Kidney glomerular epithelial cell (primary cell): ENCODE measurements at places on chromosomes 4 and X.

DNA sequence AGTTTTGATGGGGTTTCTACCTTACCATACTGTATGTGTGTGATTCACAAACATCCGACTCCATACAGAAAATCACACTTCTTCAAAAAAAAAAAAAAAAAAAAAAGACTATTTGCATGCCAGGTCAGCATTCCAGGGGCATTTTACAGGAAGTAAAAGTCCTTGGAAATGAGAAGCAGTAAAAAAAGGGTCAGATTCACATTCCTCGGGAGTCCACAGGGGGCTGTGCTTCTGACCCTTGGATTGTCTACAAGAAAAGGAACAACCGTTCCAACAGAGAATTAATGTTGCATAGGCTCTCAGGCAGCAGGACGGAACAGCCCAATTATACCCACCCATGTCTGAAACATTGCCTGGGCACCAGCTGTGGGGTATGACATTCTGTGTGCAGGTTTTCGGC is 290.3 kb downstream of the LDB2 start:
- no peak for DNase-seq

DNA sequence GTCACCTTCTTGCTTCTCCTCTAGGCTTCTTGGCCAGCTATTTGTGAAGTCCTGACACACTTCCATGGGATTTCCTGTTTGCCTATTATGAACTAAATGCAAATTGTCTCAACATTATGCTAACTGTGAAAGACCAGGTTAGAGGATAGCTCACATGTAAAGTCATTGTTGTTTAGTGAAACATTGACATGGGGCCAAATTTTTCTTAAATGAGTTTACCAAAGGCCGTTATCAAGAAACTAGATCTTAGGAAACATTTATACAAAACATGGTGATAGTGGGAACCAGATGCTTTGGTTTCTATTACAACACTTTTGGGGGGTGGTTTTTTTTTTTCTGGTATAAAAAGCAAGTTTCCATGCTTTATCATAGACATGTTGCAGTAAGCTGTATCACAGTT is 466.8 kb upstream of the FAM241A start:
- no peak for DNase-seq

DNA sequence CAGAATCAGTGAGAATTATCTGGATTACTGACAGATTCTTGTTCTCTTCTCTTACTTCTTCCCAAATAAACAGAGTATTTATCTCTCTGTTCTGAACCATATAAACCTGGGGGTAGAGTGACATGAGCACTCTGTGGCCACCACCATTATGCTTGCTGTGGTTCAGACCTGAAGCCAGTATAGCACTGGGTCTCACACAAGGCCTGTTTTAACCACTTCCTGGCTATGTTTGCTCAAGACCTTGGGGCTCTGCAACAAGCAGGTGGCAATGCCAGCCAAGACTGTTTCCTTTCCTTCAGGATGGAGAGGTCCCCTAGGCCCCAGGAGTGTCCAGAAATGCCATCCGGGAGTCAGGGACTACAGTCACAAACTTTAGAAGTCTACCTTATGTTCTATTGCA is 21.7 kb upstream of the HEPH start:
- no peak for DNase-seq

- no peak for DNase-seq
These were observed 63.2 kb downstream of the PHEX start for GRCh38 chrX:22095286-22095685.

- no peak for DNase-seq
These were observed 573.2 kb downstream of the CENPC start for GRCh38 chr4:66972087-66972486.

DNA sequence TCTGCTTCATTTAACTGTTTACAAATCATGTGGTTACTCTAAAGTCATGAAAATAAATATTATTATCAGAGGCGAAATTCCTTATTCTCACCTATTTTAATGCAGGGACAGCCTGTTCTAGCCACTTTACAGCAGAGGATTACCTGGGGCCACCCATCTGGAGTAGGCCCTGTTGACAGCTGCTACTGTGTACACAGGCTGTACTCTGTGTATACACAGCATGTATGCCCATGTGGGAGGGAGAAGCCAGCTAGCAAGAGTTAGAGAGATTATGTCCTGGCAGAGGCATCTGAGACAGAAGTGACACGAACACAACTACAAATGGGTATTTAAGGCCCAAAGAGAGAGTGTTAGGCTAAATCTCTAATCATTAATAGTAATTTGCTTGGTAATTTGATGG is 62.1 kb downstream of the GPRIN3 start:
- no peak for DNase-seq

GRCh38 chrX:101117701-101118100 is 19.7 kb downstream of the CENPI start:
- DNase-seq: no peak

DNA sequence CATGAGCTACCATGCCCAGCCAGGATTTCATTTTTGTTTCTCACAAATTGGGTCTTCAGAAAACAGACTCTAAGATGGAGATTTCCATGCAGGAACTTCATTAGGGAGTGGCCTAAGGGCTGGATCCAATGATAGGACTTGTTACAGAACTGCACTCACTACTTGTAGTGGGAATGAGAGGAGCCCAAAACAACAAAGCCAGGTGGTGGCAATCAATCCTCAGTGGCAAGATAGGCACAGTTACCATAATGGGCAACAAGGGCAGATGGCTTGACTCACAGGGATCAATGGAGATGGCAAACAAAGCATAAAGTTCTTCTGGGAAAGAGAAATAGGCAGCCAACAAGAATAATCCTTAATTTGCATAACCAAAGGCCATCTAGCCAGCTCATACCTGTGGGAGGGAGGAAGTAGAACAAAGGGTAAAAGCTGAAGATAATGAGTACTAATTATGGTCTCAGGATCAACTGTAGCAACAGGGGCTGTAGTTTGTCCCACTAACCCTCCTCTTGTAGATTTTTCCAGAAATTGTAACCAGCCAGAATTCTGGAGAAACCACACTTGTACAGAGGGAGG is 72.8 kb upstream of the MAPK10 start:
- no peak for DNase-seq

DNA sequence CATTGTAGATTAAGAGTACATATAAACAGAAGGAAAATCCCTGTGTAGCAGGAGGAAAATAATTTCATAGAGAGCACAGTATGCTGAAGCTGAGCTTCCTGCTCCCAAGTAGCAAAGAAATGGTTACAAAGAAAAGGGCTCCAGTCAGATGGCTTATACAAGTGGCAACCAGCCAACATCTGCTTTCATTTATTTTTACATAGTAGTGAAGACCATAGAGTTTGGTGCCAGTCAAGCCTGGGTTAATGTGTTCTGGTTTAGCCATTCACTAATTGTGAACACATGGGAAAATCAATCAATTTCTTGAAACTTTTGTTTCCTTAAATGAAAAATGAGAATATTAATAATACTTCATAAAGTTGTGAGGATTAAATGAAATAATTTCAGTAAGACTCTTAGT is 111.3 kb upstream of the ELOVL6 start:
- no peak for DNase-seq

DNA sequence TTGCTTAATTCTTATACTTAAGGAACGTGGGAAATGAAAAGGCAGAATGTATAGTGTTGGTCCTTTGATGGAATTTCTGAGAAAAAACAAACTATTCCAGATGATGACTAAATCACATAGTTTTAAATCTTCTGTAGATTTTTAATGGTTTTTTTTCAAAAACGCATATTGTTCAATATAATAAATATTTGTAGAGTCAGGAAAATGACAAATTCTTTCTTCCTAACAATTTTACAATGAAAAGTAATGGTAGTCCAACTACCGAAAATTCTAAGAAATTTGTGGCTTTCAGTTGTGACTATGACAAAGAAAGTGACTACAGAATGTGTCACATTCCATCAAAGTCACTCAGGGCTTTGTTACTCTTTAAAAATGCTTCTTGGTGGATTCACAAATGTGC is 164.8 kb upstream of the PITX2 start:
- DNase-seq: no peak

GRCh38 chr4:69994782-69995181 is 984 bp upstream of the STATH start:
- DNase-seq: no peak

- no peak for DNase-seq
These were observed 7.8 kb upstream of the INTS6L start for GRCh38 chrX:135512508-135513129.

GRCh38 chr4:108620933-108621905 is 843 bp downstream of the RPL34 start:
- no peak for DNase-seq

DNA sequence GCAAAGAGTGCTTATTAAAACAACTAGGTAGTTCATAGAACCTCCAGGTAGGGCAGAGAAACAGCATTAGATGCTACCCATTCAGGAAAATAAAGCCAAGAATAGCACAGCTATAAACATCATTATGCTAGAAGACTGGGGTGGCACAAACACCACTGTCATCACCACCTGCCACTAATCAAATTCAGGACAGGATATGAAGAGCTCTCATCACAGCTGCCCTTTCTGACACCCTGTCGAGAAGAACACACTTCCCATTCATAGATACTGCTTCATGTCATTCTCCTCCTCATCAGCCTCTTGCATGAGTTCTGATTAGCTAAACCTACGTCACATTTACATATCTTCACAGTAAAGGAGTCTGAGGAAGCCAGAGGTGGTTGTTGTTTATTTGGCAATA is 692.3 kb upstream of the HS3ST1 start:
- DNase-seq: no peak

DNA sequence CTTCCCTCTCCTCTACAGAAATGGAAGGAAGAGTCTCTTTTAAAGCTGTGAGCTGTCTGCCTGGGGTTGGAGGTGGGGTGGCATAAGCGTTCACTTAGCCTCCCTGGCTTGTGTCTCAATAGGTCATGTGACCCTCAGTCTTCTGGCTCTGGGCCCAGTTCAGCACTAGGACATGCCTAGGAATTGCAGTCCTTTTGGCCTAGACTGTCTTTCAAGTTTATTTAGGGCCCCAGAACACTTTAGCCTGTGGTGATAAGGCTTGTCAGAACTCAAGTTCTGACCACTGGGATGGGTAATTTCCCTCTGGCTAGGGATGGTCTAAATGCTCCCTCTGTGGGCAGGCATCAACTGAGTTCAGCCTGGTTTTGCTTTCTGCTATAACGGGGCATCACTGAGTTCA is 34.3 kb upstream of the ARMCX4 start:
- no peak for DNase-seq

GRCh38 chr4:120824946-120825345 is 97.6 kb downstream of the PRDM5 start:
- no peak for DNase-seq

- DNase-seq: no peak
These were observed 98.7 kb upstream of the CCSER1 start for GRCh38 chr4:90028460-90028859.

GRCh38 chr4:81142744-81143143 is 72.3 kb downstream of the PRKG2 start:
- no peak for DNase-seq

DNA sequence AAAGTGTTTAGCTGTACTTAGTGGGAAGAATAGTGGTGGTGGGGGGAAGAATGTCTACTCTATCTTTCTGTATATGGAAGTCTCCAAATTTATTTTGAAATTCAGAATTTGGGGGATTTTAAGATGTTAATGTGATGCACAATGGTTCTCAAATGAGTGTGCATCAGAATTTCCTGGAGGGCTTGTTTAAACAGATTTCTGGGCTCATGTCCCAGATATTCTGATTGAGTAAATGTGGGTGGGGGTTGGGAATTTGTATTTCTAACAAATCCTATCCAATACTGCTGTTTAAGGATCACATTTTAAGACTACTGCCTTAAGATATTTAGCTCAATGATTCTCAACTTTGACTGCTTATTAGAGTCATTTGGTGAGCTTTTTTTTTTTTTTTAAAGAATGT is 15.1 kb upstream of the INTS6L start:
- no peak for DNase-seq

GRCh38 chrX:129239371-129239770 is 283.9 kb downstream of the SMARCA1 start:
- no peak for DNase-seq

GRCh38 chr4:88775529-88775928 is 77.9 kb upstream of the NAP1L5 start:
- DNase-seq: no peak

GRCh38 chrX:137031517-137032340 is 2.1 kb downstream of the GPR101 start:
- peak; percentile 48 for DNase-seq

DNA sequence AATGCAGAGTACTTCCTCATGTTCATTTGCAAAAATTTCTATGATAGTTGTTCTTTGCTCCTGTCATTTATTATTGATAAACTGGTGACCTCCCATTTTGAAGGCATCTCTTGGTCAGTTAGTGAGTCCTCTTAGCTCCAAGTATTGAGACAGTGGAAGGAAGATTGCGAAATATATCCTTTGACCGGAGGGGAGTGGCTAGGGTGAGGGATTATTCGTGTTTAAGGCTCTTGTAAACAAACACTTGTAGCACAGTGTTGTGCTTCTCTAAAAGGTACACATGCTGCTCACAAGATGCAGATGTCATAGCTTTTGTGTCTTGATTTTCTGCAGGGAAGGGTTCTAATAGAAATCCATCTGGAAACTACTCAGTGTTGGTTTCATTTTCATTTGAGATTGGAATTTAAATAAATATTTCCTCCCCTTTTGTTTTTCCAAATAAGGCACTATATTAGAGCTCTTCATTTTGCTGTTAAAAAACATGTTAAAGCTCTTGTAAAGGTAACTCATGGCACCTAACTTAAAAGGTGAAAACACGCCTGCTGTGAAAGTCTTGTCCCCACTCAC is 21.8 kb downstream of the TXLNG start:
- no peak for DNase-seq

DNA sequence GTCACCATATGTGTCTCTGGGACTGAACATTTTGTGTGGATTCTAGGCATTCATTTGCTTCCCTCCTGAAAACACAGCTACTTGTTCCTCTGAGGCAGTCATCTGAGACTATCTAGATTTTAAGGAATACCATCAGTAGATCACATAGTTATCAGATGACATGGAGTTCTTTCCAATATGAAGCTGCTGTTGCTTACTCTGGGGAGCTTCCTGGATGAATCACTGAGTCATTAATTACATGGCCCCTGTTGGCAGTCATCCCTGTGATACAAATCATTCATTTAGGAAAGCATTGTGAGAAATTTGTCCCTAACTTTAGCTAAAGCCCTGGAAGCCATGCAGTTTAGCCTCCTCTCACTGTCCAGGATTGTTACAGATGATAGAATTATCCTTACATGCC is 98.2 kb upstream of the ARSJ start:
- peak; percentile 89 for DNase-seq

DNA sequence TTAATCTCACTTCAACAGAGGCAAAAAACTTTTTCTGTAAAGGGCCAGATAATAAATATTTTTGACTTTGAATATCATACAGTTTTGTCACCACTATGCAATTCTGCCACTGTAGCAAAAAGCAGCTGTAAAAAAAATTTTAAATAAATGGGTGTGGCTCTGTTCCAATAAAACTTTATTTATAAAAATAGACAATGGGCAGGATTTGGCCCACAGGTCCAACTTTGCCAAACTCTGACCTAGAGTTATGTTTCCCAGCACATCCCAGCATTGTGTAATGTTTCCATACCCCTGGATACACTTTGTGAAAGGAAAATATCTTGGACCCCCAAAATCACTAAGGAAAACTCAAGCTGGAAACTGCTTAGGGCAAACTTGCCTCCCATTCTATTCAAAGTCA is 94.9 kb upstream of the USP38 start:
- no peak for DNase-seq
